ENCODE measurements at places on chromosomes 4 and X.

GRCh38 chr4:85092536-85092935 lies 126.0 kb upstream of the WDFY3 start:
- DNase-seq, result no peak

DNA sequence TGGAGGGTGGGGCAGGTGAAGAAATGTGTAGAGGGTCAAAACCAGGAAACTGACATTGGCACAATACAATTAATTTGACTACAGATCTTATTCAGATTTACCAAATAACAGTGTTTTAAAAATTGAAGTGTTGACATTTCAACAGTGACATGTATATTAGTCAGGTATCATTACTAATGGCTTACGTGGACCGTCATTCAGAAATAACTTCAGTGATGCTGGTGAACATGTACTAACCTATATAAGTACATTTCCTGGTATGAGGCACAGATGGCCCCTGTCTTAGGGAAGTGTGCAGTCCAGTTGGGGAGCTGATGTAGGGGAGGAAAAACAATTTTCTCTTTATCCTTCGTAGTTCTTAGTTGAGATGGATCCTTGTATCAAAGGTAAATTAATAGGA lies 22.3 kb upstream of the MAOA start:
- DNase-seq, result no peak

DNA sequence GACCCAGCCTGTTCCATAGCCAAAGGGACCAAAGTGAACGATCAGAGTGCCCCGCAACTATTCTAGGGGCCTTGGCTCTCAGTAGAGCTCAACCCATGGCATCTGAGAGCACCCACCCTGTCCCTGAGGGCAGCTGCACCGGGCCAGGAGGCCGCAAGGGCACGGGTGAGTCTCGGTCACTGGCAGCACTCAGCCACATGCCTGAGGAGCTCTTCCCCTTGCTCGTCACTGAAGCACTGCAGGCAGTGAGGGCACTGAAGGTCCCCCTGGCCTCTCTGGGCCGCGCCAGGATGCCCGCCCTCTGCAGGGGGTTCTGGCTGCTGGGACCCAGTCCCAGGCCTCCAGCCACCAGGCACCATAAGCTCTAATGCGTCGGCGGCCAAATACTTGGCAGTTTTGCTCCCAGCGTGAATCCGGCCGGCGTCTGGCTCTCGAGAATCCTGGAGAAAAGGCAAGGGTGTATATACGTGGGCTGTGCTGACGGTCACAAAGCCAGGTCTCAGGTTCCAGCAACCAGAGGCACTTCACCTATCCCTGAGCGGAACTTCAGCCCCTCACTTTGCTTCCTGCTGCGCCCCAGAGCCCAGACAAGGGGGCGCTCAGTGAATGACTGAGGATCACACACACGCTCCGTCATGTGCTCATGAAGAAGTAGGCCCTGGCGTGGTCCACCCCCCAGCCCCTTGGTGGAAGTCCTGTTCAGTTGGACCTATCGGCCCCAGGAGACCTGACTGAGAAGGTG lies 13.9 kb downstream of the TNIP2 start:
- no peak for DNase-seq

DNA sequence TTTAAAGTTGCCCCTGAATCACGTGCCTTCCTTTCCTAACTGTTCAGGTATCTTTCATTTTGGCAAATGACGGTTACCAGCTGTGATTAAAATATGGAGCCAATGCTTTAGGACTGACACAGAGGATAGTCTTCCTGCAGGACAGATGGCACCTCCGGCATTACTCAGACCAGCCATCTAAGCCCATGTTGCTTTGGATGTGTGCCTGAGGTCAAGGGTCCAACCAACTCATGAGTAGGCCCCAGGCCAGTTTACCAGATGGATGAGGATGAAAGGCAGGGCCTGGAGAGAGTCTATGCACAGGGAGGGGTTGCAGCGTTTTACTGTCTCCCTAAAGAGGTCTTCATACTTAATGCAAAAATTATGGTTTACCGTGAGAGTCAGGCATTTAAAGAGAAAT lies 174.0 kb upstream of the GATB start:
- DNase-seq, result no peak

- DNase-seq, result no peak
Measured at GRCh38 chrX:124534536-124534935, 188.2 kb downstream of the SH2D1A start.

- DNase-seq, result no peak
Measured at GRCh38 chr4:478373-478772, 20.6 kb downstream of the ZNF721 start.

DNA sequence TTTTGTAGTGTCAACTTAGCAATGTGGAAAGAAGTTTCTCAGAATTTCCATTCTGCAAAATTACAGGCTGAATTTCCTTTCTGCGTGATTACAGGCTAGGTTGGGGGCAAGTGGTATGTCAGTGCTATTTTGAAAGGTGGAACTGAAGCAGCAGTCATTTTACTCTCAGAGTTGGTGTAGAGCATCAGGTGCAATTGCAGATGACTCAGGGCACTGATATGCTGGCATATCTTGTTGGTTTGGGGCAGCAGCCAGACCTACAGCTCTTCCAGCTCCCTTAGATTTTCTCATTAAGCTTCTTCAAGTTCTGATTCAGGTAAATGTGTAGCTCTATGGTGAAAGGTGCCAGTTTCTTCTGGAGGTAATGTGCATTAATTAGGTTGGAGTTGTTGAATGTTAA lies 930.7 kb upstream of the PCDH10 start:
- no peak for DNase-seq

- no peak for DNase-seq
Measured at GRCh38 chr4:174996079-174996478, 77.9 kb downstream of the ADAM29 start.

DNA sequence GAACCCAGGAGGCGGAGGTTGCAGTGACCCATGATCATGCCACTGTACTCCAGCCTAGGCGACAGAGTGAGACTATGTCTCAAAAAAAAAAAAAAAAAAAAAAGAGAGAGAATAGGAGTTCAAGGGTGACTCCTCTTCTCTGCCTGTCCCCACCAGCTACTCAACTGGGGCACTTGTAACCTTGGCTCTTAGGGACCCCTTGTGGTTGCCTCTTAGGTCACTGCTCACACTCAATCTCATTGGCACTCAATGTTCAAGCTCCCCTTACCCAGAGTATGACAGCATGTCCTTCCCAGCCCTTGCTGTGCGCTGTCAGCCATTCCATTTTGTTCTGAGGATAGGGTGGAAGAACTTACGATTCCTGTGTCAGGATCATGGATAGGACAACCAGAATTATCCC lies 82.4 kb upstream of the BEND4 start:
- no peak for DNase-seq

DNA sequence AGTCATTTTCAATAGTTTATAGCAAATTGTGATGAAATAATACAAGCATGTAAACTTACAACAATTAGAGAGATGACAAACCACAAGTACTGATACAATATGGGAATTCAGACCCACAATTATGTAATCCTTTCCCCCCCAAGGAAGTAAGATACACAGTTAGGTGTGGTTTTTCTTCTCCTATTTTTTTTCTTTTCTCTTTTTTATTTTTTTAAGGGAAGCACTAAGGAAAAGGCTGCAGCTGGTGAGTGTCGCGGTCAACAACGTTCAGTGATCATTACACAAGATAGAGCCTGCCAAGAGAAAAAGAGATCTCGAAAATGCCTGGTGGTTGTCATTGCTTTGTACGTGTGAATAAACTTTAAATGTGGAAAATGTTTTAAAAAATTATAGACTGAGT lies 9.8 kb downstream of the NDNF start:
- no peak for DNase-seq

DNA sequence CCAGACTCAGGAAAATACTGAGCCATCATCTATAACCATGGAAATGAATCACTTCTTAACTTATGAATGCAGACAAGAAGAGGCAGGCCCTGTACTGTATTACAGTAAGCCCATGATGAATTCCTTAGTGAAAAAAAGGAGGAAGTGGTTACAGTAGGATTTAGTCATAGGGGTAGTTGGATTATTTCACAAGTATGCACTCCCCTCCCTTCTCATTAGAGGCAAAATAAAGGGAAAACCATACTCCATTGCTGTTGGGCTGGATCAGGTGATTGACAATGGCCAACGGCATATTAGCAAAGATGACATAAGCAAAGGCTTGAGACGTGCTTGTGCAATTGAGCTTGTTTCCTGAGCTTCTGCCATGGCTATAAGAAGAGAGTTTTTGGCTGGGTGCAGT lies 181.1 kb upstream of the PRPS2 start:
- DNase-seq, result no peak

- DNase-seq, result no peak
Measured at GRCh38 chrX:71974916-71975315, 64.3 kb downstream of the NHSL2 start.

DNA sequence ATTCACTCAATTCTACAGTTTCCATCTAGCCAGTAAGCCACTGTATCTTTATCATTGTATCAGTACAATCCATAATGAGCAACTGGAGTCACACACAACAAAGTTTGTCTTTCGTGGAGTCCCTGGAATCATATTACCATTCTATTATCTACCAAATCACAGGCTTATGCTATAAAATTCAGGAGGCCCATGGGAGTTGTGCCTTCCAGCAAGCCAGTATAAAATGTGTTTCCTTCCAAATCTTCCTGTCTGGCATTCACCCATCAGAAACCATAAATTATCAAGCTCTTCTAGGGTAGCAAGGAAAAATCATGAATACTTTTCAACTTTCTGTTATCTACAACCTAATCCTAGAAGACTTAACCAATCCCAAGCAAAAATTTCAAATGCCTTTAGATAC lies 1383.3 kb upstream of the PCDH7 start:
- no peak for DNase-seq

DNA sequence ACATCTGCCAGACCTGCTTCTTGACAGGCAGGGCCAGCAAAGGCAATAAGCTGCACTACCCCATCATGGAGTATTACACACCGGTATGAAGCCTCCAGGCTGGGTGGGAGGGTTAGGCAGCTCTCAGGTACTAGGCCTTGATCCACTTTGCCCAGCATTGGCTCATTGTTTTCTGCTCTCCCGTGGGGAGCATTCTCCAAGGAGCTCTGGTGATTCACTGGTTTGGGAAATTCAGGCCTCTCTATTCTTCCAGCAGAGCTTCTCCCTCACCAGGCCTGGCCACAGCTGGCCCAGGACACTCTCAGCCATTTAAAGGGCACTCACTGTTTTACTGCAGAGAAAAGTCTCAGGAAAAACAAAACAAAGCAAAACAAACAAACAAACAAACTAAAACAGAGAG lies 33.0 kb downstream of the DRP2 start:
- DNase-seq, result no peak

DNA sequence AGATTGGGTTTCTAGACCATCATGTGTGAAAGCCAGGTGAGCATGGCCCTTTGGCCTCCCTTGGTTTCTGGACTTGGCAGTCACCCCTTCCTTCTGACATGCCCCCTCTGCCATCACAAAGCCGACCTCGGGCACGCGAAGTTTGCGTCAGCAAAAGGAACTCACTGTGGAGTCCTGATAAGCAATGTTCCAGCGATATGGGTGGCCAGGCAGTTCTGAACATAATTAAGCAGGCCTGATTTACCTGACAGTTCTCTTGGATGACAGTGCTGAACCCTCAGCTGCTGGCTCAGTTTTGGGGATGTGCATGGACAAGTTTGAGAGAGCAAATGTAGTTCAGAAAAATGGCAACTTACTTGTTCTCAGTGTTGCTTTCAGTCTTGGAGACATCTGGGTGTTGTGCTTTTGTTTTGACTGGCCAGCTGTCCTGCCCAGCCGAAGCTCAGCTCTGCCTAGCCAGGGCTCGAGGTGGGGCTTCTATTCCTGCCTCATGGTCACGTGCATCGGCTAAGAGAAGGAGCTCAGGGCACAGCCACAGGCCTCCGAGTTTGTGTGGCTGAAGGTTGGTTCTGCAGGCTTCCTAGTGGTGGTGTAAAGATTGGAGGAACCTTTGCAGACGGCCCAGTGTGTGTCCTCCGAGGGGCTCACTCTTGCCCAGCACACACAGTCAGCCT lies 78.3 kb downstream of the CLDN34 start:
- DNase-seq, result no peak
